ENCODE measurements at places on chromosomes 6 and 20.

DNA sequence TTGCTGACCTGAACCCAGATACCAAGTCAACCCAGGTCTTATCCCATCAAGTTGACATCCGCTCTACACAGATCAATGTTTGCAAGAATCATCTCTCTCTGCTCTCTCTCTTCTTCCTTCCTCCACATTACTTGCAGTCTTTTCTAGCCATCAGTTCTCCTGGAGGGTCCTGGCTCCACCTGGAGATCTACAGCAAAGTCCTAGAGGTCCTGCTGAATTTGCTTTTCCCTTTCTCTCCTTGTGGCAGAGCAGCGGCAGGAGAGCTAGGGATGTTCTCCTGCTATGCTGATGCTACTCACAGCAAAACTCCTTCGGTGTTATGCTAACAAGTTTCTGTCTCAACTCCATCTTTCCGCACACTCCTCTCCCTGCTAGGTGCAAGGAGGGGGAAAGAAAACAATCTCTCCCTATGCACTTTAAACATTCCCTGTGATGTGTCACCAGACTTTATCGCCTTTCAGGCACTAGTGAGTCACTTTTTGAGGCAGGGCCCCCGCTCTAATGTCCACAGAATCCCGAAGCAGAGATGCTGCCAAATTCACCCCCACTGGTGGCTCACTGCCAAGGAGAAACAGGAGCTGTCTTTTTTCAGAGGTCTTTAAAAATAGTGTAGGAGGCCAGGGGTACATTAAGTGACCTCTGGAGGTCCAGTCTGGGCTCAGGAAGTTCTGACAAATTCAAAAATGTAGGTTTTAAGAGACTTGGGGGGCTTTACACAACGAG, 62.6 kb downstream of the FAM50B start:
- no peak for DNase-seq

- peak; percentile 83 for DNase-seq
Observed at GRCh38 chr6:43263314-43264178, 20.3 kb downstream of the TTBK1 start.

DNA sequence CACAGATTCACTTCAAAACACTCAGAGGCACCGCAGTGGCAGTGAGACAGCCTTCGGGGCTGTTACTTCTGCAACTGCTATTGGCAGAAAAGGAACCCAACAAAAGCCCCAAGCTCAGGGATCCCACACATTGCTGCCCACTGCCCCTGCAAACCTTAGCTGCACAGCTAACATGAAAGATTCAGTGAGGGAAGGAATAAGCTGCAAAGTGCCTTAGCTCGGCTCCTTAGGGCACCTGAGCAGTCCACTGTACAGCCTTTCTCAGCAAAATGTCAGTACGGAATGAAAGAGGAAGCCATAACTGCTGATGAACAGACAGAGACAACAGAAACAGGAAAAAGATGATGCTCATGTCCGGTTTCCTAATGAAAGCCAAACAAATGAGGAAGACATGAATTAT, 179.7 kb upstream of the SHLD1 start:
- no peak for DNase-seq

DNA sequence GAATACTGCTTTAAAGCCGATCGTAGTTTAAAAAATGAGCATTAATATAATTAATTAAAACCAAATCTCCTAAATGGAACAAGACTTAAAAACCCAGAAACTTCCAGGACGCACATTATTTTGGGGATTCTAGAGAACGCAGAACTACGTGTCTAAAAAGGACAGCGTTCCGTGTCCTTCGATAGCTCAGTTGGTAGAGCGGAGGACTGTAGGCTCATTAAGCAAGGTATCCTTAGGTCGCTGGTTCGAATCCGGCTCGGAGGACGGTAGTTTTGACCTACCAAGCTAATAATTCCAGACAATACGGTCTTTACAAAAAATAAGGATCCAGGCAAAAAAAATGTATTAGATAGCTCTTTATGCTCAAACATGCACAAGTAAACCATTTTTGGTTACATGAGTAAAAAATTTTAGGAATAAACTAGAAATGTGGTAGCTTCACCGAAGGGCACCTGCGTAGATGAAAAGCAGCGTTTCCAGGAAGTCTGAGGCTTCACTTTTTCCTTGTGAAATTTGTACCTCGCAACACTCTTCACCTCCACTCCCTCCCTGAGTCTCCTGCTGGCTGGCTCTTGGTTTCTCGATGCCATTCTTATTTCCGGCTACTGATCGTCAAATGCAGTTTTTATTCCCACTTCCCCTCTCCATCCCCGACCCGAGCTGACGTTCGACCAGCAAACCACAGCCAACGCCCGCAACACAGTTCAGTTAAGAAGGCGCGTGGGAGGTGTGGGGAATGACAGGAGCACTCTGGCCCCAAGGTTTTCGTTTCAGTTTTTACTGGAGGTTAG, 19.6 kb upstream of the ABT1 start:
- DNase-seq = peak; percentile 58

DNA sequence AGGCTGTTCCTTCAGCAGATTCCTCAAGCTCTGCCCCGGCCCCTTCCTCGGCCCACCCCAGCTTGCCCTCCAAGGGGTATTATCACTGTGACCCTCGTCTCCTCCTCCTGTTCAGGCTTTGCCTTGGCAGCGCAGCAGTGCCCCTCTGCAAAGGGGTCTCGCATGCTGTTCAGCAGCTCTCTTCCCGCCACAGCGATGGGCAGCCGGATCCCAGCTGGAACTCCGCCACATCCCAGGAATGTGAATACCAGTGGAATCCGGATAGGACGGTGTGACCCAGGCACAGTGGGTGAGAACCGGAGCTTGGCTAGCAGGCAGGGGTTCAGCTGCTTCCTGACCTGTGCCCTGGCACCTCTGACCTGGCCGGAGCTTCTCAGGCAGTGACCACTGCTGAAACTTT, 52.9 kb downstream of the RNASET2 start:
- DNase-seq = no peak

DNA sequence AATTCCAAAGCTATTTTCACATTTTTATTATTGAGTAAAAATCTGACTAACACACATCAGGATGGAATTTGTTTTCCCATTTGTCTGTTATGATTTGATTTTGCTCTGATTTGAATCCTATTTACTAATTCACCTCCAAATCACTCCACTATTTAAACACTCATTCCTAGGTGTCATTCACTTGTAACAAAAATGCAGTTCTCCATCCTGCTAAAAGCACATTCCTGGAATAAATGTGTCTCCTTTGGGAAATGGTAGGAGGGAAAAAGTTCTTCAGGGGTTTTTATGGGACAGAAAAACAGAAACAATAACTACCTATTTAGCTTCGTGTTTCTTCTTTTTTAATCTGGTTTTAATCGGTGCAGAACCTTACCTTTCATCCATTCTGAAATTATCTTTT, 494.1 kb upstream of the CITED2 start:
- DNase-seq = no peak

- DNase-seq = no peak
Observed at GRCh38 chr20:39645131-39645530, 683.0 kb downstream of the DHX35 start.

GRCh38 chr6:66605971-66606370, 898.9 kb upstream of the EYS start:
- DNase-seq = no peak

DNA sequence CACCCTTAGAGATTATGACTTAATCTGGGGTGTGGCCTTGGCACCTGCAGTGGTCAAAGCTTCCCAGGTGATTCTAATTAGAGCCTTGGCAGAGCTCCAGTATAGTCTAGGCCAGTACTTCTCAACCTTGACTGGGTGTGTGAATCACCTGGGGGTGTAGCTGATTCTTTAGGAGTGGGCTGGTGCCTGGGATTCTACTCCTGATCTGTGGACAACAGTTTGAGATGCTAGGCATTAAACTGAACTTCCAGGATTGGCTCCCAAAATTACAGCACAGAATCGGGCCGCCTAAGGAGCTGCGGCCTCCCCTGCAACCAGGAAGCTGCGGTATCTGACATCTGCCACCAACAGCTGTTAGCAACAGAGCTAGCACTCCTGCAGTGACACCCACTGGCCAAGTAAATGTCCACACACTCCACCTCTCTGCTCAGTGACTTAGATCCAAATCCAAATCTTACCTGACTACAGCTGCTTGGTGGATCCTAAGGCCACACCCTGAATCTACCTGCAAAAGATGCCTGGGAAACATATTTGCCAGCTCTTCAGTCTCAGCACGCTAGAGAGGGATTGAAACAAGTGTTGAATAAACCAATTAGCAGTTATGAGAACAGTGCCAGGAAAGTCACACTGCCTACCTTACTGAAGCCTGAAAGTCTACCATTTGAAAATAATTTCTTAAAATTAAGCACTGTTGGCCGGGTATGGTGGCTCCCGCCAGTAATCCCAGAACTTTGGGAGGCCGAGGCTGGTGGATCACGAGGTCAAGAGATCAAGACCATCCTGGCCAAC, 126.7 kb downstream of the UNC5CL start:
- DNase-seq = peak; percentile 36

DNA sequence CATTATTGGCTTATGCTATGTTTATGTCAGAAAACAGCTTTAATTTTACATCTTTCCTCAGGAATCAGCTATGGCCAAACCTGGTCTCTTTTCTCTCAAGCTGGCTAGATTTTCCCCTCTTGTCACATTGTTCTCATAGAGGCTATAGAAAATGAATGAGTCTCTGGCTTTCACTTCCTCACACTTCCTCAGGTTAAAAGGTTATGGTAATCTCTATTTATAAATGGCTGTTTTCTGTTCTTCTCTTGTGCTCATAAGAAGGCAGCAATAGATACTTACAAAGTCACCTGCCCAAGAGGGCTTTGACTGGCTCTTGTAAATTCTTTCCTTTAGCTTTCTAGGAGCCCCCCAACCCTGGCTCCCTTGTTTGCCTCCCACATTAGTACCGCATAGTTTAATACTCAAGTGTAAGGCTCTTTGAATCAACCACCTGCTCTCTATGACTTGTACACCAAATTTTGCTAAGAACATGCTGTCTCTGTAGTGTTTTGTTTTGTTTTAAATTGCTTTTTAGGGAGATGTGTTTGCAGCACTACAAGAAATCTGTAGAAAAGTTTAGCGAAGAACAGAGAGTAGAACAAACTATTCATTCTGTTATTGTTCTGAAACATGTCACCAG, 897.4 kb upstream of the CITED2 start:
- DNase-seq = no peak

- no peak for DNase-seq
Observed at GRCh38 chr6:6845603-6846002, 257.1 kb downstream of the LY86 start.

DNA sequence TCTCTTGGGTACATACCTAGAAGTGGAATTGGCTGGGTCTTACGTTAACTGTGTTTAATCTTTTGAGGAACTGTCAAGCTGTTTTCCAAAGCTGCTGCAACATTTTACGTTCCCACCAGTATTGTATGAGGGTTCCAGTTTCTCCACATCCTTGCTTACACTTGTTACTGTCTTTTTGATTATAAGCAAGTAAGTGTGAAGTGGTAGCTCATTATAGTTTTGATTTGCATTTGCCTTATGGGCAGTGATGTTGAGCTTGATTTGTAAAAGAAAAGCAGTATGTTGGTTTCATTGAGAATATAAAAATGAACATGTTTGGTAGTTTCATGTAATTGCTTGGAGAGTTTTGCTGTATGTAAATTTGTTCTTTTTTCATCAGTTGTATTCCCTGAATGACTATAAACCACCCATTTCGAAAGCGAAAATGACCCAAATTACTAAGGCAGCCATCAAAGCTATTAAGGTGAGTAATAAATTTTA, 40.4 kb downstream of the SCAF8 start:
- no peak for DNase-seq

DNA sequence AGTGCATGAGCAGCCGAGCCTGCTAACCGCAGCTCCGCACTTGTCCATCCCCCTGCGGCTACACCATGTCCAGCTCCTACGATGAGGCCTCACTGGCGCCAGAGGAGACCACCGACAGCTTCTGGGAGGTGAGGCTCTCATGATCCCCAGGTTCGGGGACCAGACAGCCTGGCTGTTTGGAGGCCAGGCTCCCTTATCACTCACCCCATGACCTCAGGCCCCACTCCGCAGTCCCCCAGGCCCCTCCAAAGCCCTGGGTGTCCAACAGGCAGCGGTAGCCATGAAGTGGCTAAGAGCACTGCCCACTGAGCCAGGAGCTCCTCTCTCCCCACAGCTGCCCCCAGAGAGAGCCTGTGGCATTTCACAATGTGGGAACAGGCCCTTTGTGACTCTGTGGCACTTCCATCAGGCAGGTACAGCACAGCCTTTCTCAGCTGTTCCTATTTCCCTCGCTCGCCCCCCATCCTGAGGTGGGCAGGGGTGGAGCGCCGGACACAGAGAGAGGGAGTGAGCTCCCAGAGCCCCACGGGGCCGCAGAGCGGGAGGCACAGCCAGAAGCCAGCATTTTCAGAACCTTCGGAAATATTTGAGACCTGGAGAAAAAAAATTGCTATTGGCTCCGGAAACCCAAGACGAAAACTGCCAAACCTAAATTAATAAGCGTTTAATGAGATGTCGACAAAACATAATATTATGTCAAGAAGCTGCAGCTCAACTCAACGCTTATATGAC, 29.7 kb downstream of the SPDEF start:
- DNase-seq = no peak

- DNase-seq = no peak
Observed at GRCh38 chr6:136566007-136566487, 15.8 kb upstream of the MAP7 start.

GRCh38 chr6:150846641-150847040, 18.9 kb upstream of the MTHFD1L start:
- DNase-seq = no peak

GRCh38 chr6:17908831-17909230, 78.6 kb downstream of the KIF13A start:
- DNase-seq = no peak

GRCh38 chr6:2766767-2767656, 1.8 kb downstream of the WRNIP1 start:
- no peak for DNase-seq

- DNase-seq = no peak
Observed at GRCh38 chr6:30847971-30848436, 36.3 kb upstream of the DDR1 start.

- DNase-seq = no peak
Observed at GRCh38 chr6:166629628-166630027, 2.6 kb upstream of the RPS6KA2 start.

GRCh38 chr6:36063318-36064060, 35.9 kb downstream of the MAPK14 start:
- no peak for DNase-seq

- no peak for DNase-seq
Observed at GRCh38 chr6:26311385-26312095, 53.5 kb upstream of the BTN3A2 start.

DNA sequence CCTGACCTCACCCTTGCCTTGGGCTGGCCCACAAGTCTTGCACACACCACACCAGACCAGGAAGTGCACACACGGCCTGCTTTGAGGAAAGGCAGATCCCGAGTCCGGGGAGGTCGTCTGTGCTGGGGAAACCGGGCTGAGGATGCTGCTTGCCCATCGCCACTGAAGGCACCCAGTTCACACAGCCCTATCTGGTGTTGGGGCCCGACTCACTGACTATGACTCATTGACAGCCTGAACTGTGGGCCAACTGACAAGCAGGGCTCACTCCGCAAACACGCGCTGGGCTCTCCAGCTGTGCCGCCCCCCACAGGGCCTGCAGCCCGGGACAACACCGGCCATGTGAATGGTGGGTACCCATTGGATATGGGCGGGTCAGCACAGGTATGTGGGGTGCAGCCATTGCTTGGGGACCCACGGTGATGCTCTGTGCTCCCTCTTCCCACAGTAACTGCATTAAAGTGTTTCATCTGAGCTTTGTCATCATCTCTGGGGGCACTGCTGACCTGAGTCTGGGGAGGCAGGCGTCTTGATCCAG, 1.6 kb downstream of the SAMD10 start:
- no peak for DNase-seq

- DNase-seq = no peak
Observed at GRCh38 chr20:64065974-64066343, 3.0 kb downstream of the TCEA2 start.
